ENCODE measurements at places on chromosomes 5 and 9.

GRCh38 chr5:72634444-72634843 is 127.2 kb upstream of the ZNF366 start:
- no peak for DNase-seq

- DNase-seq, result peak; percentile 69
These were observed 1.0 kb upstream of the PTBP3 start for GRCh38 chr9:112334432-112334841.

GRCh38 chr9:19231126-19231903 is 822 bp downstream of the DENND4C start:
- no peak for DNase-seq

GRCh38 chr9:32516241-32516640 is 9.8 kb downstream of the RIGI start:
- DNase-seq, result no peak

DNA sequence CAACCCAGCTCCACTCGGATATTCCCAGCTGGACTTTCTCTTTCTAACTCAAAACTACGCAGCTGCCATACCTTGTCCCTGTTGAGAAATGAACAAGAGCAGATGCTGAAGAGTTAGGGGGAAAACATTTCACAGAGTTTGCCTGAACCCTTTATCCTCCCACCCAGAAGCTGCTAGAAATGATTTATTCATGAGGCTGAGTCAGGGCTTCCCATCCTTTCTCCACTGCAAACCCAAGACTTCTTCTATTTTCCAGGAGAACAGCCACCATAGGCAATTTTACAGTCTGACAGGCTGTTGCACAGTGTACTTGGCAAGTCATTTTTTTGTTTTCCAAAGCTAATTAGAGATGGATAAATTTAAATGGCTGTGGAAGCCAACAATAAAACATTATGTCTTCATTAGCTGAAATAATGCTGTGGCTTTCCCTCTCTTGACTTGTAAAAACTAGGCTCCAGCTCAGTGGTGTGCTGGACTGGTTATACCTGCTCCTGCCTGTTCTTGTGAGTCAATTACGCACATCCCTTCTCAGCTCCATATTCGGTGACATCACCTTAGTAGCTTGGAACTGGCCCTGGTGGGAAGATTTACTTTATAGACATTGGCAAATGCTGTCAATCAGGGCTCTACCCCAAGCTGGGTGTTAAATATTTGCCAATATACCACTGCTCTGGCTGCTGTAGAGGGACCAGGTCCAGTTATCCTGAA is 71.9 kb downstream of the KIF4B start:
- DNase-seq, result no peak

DNA sequence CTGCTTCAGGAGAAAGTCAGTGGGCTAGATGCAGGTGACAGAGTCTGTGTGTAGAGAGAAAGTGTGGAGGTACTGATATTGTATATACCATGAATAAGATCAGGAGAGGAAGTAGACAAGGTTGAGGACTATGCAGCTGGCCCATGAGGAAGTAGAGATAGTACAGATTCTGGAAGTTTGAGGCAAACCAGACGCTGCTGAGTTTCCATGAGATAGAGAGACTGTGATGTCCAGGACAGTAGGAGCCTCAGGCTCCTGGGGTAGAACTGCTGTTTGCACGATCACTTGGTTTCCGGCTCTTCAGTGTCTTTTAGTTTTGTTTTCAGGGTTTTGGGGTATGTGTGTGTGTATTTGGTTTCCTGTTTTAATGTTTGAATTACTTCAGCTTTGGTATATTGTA is 13.6 kb downstream of the OTULINL start:
- DNase-seq, result peak; percentile 55

- DNase-seq, result no peak
These were observed 64.8 kb downstream of the AK8 start for GRCh38 chr9:132813115-132813771.

- no peak for DNase-seq
These were observed 9.1 kb upstream of the ZNF608 start for GRCh38 chr5:124755565-124755964.

- no peak for DNase-seq
These were observed 76.1 kb downstream of the HMHB1 start for GRCh38 chr5:143887903-143888665.

GRCh38 chr5:39176759-39177630 is 42.4 kb downstream of the FYB1 start:
- peak; percentile 67 for DNase-seq

- no peak for DNase-seq
These were observed 21.0 kb upstream of the TLX3 start for GRCh38 chr5:171288066-171288465.

GRCh38 chr9:108673386-108673785 is 182.4 kb downstream of the ACTL7B start:
- no peak for DNase-seq

DNA sequence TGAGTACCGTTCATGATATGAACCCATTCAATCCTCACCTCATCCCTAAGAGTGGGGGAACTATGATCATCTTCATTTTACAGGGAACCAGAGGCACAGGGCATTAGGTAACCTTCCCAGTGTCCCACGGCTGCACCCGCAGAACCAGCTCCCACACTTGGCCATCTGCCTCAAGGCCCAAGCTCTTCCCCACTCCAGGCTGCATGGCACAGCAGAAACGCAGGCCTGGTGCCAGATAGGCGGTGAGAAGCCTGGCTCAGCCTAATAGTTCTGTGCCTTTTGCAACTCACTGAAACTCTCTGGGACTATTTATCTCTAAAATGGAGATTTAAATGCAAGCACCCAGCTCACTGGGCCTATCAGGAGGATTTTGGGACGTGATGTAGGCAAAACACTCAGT is 90.8 kb upstream of the ZNF618 start:
- no peak for DNase-seq

- no peak for DNase-seq
These were observed 16.7 kb downstream of the FAM193B start for GRCh38 chr5:177537389-177538361.

All from CD4-positive, alpha-beta T cell treated with Interleukin-17A for 4 hours (primary cell).